ENCODE measurements at places on chromosomes 6 and 20.
A peak's percentile ranks its signal among the peaks of the same experiment; 100 is the strongest.

- no peak for DNase-seq
These were observed 39.2 kb upstream of the CST7 start for GRCh38 chr20:24909861-24910260.

DNA sequence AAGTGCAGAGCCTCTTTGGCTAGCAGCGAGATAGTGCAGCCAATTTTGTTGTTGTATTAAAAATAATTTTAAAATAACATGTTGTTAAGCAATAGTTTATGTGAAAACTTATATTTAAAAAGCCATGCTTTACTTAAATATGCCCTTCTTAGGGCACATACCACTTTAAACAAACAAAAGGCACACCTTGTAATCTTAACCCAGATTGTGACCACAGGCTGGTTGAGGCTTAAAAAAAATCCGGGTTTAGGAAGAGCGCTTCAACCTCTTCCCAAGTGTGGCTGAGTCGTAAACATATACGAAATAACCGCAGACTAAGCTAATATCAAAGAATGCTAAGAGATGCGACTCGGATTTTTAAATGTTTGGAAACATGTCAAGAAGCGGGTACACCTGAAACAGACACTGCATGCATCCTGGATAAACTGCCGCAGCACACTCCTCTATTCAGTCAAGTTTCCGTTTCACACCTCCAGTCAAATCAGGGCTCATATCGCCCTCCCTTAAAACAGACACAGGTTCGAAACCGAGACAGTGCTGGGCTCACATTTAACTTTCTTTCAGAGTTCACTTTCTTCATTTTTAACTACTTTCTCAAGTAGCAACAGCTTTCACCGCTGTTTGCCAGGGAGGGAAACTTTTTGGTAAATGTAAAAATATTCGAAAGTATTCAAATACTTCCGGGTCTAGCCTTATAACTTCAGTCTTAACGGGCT lies 1.5 kb downstream of the DEK start:
- DNase-seq, result peak; percentile 14

GRCh38 chr20:57922083-57922482 lies 212.3 kb upstream of the PMEPA1 start:
- no peak for DNase-seq

GRCh38 chr6:75143191-75143590 lies 62.7 kb downstream of the COL12A1 start:
- no peak for DNase-seq

GRCh38 chr6:12313306-12313991 lies 23.3 kb downstream of the EDN1 start:
- no peak for DNase-seq

- DNase-seq, result no peak
These were observed 9.9 kb downstream of the PAX1 start for GRCh38 chr20:21715193-21715881.

- no peak for DNase-seq
These were observed 134.7 kb downstream of the RCAN2 start for GRCh38 chr6:46356543-46356942.

DNA sequence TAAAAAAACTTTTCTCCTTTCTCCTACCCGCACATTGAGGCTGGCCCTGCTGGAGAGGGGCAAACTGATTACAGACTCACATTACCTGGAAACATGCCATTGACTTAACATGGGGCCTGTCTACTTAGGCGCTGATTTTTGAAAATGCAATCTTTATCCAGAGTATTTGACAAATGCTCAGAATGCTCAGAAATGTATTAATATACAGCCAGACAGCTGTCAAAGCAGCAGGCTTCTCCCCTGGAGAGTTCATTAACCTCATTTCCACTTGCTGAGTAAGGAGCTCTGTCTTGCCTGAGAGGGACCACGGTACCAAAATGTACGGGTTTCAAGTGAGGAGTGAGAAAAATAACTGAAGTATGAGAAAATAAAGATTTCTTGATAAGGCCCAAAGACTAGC lies 95.7 kb downstream of the PAX1 start:
- no peak for DNase-seq

DNA sequence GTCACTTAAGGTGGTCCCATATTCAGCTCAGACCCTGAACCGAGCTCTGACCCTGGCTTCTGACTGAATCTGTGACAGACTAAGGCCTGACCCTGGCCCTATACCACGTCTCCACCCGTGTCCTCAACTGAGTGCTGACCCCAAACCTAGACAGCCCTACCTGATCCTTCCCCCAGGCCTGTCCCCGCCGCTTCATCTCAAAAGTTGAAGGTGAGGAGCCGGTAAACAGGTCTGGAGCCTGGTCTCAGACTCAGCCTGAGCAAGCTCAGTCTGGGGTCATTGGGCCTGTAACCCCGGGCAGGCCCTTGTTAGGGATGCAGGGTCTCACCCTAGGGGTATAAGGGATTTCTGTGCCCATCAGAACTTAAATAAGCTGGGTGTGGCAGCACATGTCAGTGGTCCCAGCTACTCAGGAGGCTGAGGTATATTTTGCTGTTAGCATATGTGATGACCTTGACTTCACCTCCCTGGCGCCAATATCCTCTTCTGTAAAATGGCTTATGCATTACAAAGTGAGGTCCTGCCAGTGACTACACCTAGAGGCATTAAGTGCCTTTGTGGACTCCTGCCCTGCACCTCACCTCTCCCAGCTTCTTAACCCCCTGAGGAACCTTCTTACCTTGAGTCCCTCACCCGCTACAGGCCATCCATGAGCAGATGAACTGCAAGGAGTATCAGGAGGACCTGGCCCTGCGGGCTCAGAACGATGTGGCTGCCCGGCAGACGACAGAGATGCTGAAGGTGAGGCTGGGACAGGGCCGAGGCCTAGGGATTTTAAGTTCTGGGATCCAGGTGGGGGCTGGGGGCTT lies 20.0 kb downstream of the RBCK1 start:
- DNase-seq, result no peak

DNA sequence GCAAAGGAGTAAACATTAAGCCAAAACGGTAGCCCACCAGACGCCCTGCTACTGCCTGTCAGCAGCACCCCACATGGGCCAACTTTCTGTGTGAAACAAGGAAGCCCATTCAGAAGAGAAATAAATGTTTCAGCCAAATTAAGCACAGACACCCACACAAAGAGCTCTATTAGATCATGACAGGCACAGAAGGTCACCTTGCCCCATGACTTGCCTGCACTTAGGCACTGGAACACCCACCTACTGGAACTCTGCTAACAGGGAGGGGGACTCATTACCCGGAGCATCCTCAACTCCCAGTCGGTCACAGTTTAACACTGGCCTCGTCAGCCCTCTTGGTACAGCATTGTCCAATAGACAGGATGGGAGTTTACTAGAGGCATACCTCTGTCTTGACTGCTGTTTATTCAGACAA lies 31.8 kb downstream of the GFOD1 start:
- DNase-seq, result no peak

GRCh38 chr6:31837369-31838113 lies 10.0 kb downstream of the HSPA1B start:
- no peak for DNase-seq

DNA sequence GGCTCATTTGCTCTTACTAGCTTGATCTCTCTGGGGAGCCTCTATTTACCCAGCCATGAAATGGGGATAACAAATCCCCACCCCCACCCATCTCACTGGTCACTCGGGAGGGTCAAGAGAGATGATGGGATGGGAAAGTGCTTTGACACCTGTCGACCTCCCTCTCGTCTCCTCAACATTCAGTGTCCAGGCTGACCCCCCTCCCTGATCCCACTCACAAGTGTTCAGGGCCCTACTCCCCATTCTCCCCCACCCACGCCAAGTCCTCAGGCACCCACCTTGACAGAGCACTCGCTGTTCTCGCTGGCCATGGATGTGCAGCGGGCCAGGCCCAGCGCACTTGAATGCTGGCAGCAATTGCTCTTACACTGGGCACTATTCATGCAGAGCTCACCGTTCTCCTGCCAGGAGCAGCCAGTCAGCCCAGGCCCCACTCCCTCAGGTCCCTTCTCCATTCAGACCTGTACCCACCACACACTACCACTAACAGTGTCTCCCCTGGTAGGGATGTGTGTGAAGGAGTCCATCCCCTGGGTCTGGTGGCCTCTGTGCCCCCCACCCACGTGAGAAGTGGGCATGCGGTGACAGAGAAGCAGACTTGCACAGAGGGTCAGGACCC lies 1.6 kb downstream of the CLPS start:
- DNase-seq, result no peak

- no peak for DNase-seq
These were observed 80.5 kb downstream of the FILIP1 start for GRCh38 chr6:75412969-75413662.

- DNase-seq, result no peak
These were observed 208.8 kb upstream of the SUPT3H start for GRCh38 chr6:45586216-45587171.

DNA sequence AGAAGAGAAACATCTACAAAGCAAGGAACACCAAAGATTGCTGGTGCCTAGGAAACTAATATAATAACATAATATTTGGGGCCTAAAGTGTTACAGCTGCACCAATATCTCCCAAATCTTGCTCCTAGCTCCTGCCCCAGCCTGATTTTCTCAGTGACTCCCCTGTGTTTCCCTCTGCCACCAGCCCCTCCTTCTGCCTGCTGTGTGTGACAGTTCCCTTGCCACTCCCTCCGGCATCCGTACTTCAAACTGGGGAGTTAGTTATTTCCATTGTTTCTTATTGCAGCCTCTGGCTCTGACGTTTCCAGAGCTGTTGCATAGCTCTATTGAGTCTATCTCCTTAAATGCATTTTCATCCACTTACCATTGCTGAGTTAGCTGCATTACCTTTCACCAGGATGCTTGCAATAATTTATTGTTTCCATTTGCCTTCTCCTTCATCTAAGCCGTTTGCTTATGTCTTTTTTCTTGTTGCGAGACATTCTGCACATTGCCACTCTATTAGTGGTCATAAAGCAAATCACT lies 43.1 kb downstream of the ESR1 start:
- DNase-seq, result no peak

GRCh38 chr6:147447835-147448611 lies 60.5 kb upstream of the SAMD5 start:
- no peak for DNase-seq

DNA sequence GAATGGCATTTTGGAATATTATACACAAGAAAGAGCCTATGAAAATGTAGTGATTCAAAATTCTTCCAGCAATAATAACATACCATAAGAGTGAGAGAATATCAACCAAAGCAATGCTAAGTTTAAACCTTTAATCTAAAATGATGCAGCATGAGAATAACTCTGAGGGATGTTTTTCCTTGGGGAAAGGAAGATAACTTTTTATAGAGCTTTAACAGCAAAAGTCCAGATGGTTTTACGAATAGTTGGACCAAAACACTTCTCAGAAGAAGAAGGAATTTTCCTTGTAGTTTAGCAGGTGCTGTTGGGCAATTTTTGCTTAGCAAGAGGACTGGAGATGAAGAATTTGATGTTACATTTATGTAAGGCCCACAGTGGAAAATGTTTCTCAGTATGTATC lies 1503.2 kb downstream of the HACE1 start:
- DNase-seq, result no peak

GRCh38 chr6:154650351-154650750 lies 82.9 kb upstream of the SCAF8 start:
- no peak for DNase-seq

- DNase-seq, result no peak
These were observed 104.0 kb upstream of the GPR6 start for GRCh38 chr6:109874086-109874485.

DNA sequence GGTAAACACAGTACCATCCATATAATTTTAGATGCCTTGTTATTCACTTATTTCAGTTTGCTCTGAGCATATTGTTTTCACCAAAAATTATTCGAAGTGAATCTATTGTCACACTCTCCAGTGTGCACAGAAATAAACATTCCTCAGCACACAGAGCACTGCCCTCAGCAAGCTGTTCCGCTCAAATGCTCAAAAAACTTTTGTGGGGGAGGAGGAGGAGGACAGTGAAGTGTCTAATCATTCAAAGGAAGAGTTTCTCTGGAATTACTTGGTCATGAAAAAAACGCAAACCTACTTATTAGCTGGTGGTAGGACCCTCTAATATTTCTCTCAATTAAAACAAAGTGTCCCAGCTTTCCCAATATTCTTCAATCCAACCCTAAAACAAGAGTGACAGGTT lies 88.3 kb downstream of the DTNBP1 start:
- DNase-seq, result no peak

DNA sequence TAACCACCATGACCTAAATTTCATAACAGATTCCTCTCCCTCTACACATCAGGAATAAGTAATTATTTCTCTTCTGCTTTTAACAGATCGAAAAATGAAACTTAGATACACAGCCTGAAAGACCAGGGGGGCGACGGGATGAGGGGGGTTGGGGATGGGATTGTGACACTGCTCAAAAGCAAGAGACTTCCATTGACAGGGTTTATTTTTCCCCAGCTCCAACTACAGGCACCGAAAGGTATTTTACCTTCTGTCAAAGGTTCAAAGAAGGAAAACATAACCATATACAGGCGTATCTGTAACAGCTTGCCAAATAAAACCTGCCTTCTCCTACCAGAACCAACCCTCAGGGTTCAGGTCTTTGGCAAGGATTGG lies 1.3 kb downstream of the EPHA7 start:
- no peak for DNase-seq

DNA sequence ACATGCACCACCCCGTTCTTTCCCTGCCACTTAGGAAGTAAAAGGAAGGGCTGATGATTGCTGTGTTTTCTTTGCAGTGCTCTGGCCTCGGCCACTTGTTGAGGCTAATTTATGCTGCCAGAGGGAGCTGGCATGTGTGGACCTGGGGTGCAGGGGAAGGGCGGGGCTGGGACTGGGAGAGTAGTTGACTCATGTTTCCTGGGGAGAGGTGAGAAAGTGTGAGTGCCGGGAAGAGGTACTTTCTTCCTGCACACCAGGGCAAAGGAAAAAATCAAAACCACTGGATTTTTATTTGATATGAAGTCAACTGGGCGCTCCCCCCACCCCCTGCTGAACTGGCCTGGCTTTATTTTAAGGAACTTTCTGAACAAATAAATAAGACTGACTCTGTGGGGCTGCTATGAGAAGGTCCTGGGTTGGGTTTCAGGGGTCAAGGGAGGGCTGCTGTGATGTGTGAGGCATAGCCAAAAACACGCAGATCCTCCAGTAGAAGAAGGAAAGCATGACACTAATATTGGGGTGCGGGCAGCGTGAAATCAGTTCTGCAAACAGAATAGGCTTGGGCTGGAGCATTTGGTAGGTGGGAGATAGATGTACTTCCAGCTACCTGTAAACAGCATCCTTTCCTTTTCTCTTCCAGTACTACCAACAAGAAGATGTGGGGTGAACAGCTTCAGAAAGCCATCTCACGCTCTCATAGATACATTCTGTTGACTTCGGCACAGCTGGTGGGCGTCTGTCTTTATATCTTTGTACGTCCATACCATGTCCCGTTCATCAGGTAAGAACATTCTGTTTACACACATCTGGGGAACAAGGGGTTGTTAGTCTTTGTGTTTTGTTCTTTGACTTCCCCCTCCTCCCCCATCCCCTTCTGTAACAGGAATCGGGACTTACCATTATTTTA lies 87.5 kb downstream of the SYNJ2 start:
- DNase-seq, result no peak

GRCh38 chr6:122360809-122361208 lies 38.6 kb upstream of the HSF2 start:
- no peak for DNase-seq

- DNase-seq, result no peak
These were observed 1.9 kb downstream of the PCK1 start for GRCh38 chr20:57562541-57563465.

GRCh38 chr6:138443979-138444378 lies 40.0 kb downstream of the HEBP2 start:
- DNase-seq, result no peak
